ENCODE measurements at places on chromosomes 2 and 18. TPM values are rescaled to one million over a fixed set of nuclear protein-coding genes. Genes with fewer than 3 reads are reported as not detected.

The EML6 gene
- 0.48 TPM for total RNA-seq

The NETO1 gene
- total RNA-seq, result not detected

The EPB41L5 gene
- total RNA-seq, result 32.7 TPM

The MAP4K4 gene
- total RNA-seq, result 40.7 TPM

The FAHD2B gene
- total RNA-seq, result 23.3 TPM

The COL5A2 gene
- total RNA-seq, result 41.1 TPM

The RAB6C gene
- not detected for total RNA-seq

The RFX8 gene
- 0.82 TPM for total RNA-seq

The SMPD4 gene
- 43.5 TPM for total RNA-seq

The GLI2 gene
- 36.3 TPM for total RNA-seq

The C2orf66 gene
- total RNA-seq, result not detected

All from ovary (tissue), 10 donors.